Midbrain (tissue), 1 donor: ENCODE measurements at places on chromosomes 13 and 19.

DNA sequence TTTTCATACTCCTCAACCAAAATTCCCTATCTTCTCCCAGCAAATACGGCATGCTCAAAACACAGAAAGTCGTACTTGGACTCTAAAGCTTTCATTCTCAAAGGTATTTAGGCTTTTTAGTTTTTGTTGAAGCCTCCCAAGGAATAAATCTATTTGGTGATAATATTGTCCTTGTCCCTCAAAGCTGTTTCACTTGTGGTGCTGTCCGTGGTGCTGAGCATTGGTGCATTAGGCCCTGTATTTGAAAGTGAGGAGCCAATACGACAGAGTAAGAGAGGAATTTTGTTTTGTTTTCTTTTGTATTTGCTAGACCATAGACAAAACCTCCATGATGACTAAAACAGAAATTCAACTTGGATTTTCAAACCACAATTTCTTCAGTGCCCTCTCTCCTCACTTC, 3.2 kb upstream of the LGALS13 start:
- DNase-seq, result no peak

DNA sequence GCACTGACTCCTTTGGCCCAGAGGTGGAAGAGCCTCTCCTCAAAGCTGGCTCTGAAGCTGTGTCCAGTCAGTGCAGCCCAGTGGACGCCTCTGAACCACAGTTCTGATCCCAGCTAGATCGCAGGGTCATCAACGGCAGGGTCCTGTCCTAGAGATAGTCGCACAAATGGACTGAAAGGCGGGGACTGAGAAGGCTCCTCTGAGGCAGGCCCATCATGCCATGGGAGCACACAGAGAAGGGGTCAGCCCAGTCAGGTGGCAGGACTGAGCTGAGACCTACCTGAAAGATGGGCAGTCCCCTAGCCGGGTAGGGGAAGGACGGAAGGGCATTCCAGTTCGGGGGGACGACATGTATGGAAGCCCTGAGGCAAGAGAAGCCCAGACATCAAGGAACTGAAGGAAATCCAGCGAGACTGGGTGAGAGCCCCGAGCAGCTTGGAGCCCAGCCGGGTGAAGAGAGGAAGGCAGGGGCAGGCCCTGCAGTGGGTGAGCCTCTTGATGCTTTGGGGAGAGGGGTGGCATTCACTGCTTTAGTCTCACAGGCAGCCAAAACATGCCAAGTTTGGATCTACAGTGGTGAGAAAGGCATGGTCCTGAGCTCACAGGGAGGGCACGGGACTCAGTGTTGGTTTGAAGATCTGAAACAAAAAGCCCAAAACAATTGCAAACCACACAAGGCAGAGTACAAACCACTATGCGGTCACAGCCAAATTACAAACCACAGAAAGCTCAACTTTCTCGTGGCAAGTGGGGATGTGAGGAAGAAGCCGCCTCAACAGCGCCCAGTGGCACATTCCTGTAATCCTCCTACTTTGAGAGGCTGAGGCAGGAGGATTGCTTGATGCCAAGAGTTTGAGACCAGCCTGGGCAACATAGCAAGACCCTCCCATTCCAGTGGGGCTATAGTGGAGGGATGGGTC, 10.0 kb downstream of the CALM3 start:
- no peak for DNase-seq

GRCh38 chr19:16040642-16041041, 35.7 kb upstream of the TPM4 start:
- no peak for DNase-seq

GRCh38 chr13:20473139-20473538, 52.5 kb downstream of the CRYL1 start:
- no peak for DNase-seq

DNA sequence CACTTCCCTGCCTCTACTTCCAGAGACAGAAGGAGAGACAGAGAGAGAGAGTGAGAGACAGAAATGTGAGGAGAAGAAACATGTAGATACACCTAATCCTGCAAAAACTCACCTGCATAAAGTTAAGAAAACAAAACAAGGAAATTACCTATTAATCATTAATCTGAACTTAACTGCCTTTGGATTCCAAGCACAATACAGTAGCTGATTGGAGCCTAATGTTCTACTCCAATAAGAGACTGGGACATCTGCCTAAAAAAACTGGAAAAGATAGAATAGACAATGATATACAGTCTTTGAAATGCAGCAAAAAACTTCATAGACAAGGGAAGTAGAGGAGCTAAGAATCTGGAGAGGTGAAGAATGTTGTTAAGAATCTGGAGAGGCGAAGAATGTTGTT, 910.2 kb upstream of the SLC10A2 start:
- no peak for DNase-seq

DNA sequence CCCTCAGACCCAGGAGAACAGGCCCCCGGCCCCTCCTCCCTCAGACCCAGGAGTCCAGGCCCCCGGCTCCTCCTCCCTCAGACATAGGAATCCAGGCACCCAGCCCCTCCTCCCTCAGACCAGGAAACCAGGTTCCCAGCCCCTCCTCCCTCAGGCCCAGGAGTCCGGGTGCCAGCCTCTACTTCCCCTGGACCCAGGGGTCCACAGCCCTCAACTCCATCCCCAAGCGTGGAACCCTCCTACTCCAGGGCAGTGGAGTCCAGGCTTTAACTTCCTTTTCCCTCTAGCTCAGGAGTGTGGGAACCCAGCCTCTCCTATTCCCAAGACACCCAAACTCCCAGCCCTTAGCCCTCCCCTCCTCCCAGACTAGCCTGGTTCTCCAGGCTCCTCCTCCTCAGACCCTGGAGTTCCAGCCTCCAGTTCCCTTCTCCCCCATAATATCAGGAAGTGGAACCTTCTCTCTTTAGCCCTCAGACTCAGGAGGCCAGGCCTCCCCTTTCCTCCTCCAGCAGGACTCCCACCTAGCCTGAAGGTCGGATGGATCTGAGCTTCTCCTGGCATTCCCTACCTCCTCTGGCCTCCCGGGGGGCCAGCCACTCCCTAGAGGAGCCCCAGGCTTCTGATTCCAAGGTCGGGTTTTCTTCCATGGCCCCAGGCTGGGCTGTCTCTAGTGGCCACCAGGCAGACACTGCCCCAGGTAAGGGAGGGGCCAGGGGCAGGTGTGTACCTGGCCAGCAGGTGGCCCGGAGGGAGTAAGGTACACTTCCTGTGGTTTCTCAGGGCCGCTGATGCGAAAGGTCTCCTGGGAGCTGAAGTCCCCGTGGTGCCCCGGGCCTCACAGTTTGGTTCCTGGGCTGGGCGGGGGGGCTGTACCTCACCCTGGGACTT, at the start of gene TMC4:
Gene TMC4, minus strand, starts transcription at position 690 of the 888 bp plus-strand sequence. Its CDS starts 43 bp downstream, at position 647.
- no peak for DNase-seq

DNA sequence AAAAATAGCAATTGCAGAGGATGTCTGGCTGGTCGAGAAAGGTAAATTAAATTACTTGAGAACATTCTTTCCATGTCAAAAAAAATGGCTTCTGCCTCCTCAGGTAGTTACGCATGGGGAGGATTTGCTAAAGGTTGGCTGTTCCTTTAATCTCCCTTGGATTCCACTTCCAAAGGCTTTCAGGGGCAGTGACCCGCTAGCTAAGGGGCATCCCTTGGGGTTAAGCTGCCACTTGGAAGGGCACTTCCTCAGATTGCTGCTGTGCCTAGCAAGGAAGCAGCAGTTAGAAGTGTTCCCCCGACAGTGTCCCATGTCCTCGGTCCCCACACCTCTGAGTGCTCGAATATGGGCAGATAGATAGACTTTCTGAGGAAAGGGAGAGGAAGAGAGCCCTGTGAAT, 108.5 kb downstream of the RGCC start:
- no peak for DNase-seq

DNA sequence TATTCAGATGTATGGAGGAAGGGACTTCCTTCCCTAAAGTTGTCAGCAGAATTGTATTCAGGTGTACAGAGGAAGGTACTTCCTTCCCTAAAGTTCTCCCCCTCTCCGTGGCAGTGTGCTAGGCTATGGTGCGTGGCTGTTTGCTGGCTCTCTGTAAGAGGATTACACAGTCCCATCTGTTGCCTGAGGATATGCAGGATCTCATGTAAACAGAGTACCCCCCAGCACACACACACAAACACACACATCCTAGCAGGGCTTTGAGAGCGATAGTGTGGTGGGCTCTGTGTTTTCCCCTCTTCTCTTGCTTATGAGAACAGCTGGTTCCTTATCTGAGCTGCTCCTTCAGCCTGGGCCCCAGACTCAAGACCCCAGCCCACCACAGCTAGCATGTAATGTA, 10.3 kb downstream of the NEK5 start:
- DNase-seq, result no peak

DNA sequence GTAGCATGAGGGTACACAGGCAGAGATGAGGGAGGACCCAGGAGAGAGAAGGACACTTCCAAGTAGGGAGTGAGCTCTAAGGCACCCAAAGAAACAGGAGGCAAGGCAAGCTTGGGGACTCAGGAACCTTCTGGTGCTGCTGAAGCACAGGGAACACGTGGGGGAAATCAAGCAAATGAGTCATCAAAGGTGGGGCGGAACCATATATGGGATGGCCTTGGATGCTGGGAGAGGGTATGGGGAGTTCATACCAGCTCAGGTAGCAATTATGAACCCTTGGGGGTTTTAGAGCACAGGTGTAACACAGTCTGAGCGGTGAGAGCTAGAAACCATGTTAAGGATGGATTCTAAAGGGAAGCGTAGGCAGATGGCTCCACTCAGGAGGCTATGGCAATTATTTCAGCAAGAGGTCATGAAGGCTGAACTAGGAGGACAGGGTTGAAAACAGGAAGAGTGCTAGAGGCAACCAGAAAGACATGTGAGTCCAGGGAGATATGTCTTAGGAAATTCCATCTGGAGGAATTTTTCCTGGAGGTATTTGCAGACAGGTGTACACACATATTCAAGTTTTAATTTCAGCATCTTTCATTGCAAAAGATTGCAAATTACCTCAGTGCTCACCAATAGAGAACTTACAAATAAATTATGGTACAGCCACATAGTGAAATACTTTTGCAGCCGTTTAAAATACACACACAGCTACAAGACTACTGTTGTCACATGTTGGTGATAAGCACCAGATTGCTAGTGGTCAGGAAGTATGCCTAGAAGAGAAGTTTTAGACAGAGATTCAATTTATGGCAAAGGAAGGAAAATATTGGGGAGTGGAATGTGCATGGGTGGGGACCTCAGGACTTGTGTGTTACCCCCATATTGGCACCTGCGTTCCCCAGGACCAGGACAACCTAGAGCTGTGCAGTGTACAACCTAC, 77.0 kb downstream of the STARD13 start:
- DNase-seq, result no peak
